ENCODE measurements at places on chromosomes 7 and 10.

- no peak for DNase-seq
These were observed 17.3 kb upstream of the PRKAR2B start for GRCh38 chr7:107027208-107027607.

GRCh38 chr7:143487566-143487965 is 9.9 kb downstream of the TAS2R41 start:
- no peak for DNase-seq

GRCh38 chr10:61923210-61923949 is 21.9 kb downstream of the ARID5B start:
- DNase-seq: no peak

- no peak for DNase-seq
These were observed 374.6 kb downstream of the DNAJB6 start for GRCh38 chr7:157711353-157711888.

DNA sequence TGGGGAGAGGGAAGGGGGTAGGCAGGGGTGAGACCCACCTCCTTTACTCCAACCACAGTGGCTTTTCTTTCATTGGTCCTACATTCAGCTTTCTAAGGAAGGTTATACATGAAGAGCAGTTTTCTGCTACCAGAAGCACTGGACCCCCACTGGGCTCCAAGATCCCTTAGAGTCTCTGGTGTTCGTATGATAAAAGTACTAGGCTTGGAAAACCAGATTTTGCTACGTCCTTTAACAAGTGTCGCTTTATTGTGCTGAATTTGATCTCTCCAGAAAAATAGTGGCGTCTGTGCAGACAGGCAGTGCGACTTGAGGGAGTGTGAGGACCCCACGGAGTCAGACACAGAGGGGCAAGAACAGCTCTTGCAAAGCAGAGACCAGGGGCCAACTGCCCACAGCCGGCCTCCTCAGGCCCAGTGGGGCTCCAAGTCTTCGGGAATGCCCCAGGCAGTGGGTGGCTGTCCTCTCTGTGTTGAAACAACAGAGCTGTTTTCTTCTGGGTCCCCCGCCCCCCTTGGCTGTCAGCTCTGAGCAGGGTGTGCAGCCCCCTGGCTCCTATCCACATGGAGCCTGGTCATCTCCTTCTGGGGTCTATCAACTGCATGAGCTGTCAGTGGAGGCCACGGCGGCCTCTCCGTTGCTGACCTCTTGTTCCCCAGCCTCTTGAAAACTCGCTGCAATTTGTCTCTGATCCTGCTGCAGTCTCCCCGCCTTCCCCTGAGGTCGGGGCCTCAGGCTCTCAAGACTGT is 333.2 kb downstream of the RPS24 start:
- DNase-seq: no peak

DNA sequence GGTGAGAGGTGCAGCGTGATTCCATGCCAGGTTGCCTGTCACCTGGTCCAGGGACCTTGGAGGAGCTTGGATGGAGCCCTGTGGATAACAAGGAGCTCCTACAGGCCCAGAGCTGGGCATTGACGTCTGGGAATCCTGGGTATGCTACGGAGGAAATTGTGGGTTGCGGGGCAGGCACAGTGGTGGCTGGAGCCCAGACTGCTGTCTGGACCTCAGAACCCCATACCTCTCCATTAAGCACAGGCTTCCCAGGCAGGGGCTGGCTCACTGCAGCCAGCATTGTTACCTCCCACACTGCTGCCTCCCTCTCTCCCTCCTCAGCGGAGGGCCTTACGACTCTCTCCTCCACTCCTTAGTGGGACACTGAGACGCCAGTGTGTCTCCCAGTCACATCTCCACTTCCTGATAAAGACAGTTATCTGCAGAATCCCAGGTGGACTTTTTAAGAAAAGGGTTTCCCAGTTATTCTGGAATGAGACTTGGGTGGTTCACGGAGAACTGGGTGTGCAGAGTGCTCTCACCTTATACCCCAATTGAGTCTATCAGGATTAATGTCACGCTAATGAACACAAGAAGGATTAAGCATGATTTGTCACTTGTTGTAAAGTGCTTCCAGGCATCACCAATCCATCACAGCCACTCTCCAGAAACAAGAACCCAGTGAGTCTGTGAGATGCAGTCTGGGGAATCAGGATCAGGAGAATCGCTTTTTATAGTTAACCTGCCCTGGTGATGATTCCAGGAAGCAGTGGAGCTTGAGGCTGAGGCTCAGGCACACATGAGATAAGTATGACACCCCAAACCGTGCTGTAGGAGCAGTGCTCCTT is 309.4 kb downstream of the RPS24 start:
- no peak for DNase-seq

DNA sequence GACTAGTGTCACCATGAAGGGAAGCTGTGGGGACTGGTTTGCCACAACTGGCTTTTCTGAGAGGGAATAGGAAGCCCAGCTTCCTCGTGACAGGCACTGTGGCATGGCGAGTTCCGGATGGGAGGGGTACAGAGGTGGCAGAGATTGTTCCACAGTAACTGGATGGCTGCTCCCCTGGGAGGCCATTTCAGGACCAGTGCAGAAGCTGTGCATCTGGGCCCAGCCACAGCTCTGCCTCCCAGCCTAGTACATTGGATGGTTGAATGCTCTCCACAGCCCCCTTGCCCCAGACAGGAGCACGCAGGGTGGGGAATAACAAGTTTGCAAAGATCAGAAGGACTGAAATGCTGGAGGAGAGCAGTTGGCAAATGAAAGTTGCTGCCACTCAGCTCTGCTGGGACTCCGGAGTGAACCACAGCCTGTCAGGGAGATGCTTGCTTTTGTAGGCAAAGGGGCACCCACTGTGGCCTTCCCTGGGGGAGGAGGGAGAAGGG is 51.8 kb downstream of the GSDME start:
- DNase-seq: no peak

- DNase-seq: no peak
These were observed 184.8 kb downstream of the GNAI1 start for GRCh38 chr7:80319461-80319860.

- DNase-seq: no peak
These were observed 31.8 kb downstream of the BAMBI start for GRCh38 chr10:28709001-28709710.

DNA sequence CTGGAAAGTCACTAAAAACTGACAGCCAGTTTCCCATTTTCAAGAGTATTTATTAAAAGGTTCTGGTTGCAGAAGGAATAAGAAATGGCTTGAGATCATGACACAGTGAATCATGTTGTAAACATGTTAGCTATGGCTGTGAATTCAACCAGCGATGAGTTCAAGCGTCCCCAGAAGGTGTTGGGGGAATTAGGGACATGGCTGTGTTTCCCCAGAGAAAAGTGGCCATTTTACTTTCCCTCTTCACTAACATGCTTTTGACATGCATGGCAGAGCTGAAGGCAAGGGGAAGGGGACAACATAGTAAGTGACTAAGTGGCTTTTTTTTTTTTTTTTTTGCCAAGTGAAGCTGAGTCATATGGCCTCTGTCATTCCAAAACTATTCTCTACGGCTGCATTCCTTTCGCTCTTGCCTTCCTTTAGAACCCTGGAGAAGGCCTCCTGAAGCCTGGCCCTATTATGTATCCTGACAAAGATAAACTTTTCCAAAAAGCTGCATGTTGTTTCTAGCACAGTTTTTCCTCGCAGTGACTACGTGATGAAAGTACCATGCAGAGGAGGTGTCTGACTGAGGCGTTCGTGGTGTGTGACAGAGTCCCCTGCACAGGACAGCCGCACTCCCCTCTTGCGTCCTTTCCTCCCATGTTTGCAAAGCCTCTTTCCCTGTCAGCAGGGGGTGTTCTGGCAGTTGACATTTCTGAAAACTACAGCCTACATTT is 46.9 kb downstream of the EGFR start:
- DNase-seq: no peak

GRCh38 chr7:496528-497295 is 22.9 kb downstream of the PDGFA start:
- no peak for DNase-seq

- DNase-seq: no peak
These were observed 599.6 kb downstream of the INHBA start for GRCh38 chr7:41103331-41103730.

DNA sequence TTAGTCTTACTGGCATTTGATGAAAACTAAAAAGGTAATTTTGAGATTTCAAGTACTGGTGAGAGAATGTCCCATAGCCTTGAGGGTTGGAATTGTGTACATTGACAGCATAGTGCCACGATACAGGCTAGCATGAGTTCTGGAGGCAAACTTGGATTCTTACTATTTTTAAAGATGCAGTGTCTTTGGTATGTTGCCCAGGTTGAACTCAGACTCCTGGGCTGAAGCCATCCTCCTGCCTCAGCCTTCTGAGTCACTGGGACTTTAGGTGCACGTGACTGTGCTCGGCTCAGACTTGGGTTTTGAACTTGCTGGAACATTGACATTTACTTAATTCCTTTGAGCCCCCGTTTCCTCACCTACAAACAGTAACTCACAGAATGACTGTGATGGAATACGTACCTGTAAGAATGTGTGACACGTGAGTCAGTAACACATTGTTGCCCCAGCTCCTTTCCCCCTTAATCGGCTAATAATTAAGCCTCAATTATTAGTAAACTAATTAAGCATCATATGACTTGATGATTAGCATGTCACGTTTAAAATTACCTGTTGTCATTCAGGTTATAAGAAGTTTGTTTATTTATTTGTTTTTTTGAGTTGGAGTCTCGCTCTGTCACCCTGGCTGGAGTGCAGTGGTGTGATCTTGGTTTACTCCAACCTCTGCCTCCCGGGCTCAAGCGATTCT is 10.6 kb downstream of the DNAJB6 start:
- DNase-seq: no peak

- no peak for DNase-seq
These were observed 388.9 kb downstream of the TNS3 start for GRCh38 chr7:47192978-47193377.

DNA sequence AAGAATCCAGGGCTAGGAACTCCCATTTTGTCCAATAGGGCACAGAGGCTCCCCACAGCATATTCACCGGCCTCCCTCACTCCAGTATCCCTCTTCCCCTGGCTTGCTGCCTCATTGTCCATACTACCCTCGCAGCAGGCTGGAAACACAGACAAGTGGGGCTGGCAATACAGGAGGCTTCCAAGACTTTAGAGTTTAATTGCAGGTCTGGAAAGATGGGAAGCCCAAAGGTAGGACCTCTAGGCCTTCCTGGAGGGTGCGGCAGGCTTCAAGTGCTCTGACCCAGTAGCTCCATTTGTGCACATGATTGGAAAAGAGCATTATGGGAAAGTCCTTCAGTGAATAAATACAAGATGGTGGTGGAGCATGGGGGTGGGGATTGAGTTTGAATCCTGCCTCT is 166.7 kb downstream of the EVX1 start:
- DNase-seq: no peak

- DNase-seq: no peak
These were observed 125.7 kb downstream of the OAT start for GRCh38 chr10:124292911-124293615.

GRCh38 chr7:51180092-51180491 is 136.5 kb downstream of the COBL start:
- no peak for DNase-seq

- no peak for DNase-seq
These were observed 1.6 kb upstream of the RAB19 start for GRCh38 chr7:140402178-140402835.

DNA sequence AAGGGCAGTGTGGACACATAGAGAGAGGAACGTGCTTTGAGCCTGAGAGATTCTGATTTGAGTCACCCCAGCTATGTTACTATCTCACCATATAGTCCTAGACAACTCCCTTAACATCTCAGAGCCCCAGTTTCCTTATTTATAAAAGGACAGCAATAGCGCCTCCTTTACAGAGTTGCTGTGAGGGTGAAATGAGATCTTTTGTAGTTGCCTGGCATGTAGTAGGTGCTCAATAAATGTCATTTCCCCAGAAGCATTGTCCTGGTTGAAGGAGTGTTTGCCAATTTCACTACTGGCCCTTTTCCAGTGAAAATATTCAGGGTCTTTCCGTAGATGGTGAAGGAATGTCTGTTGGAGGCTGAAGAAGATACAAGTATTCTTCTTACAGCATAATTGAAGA is 51.3 kb upstream of the FAM180A start:
- DNase-seq: no peak

- peak; percentile 4 for DNase-seq
These were observed 362.9 kb downstream of the MAGI2 start for GRCh38 chr7:79090543-79090942.

DNA sequence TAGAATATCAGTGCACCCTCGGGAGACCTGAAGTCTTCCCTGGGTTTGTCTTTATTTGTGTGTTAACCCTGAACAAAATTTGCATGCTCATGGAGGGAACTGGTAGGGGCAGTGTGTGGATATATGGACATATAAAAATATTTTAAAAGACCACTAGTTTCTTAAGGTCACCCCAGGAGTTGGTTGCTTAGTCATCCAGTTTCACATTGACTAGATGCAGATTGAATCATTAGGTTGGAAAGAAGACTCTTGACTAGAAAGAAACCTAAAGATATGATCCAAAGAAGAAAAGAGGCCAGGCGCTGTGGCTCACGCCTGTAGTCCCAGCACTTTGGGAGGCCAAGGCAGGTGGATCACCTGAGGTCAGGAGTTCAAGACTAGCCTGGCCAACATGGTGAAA is 137.1 kb downstream of the KAT6B start:
- no peak for DNase-seq

GRCh38 chr7:131067220-131067619 is 260.5 kb upstream of the MKLN1 start:
- no peak for DNase-seq

GRCh38 chr10:6473901-6474370 is 106.1 kb downstream of the PRKCQ start:
- peak; percentile 89 for DNase-seq

Data from Jurkat, Clone E6-1 (cell line).